Stimulated activated CD8-positive, alpha-beta memory T cell treated with anti-CD3 and anti-CD28 coated beads, Interleukin-7, amount 100 ng/mL, for 1 hour (primary cell): ENCODE measurements at places on chromosomes 11 and 22.

DNA sequence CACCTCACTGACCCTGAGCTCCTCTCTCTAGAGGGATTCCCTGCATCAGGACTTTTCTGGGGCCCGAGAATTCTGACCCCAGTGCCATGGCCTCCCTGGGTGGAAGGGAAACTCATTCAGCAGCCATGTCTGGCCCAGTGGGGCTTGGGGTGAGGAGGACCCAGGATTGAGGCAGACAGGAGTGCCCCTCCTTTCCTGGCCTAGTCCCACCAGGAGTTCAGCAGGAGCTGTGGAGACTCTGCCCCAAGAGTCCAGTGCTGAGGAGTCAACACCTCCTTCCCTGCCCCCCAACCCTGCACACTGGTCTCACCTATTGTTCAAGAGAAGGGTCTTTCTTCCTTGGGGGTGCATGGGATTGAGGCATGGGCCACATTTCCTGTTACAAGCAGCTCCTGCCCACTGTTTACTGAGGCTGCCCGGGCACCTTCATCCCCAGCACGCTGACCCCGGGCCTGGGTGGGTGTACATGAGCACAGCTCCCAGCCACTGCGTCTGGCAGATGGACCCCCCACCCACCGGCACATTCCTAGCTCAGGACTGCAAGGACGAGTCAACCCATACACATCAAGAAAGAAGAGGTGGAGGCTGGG, 33.9 kb downstream of the ALX4 start:
- DNase-seq, result no peak

DNA sequence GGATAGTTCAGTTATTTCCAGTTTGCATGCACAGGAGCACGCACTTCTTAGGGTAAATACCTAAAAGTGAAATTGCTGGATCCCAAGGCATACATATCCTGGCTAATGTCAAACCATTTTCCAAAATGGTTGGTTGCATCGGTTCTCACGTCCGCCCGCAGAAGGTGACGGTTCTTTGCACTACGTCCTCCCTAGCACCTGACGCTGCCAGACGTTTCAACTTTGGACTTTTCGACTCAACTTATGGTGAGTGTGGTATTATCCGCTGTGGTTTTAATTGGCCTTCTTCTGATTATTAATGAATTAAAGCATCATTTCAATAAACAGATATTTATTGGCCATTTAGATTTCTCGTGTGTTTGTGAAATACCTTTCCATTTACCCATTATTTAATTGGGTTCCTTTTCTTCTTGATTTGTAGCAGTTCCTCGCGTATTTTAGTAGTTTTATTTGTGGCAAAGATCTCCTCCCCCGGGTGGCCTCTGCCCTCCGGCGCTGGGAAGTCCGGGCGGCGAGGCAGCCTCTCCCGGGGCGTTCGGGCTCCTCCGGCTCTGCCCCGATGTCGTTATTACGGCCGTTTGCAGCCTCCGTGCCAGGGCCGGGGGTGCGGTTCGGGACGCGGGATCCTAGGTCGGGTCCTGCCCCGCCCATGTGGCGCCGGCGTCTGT, at the start of gene JHY:
TSS of gene JHY (plus strand) at position 571 of the 668 bp plus-strand sequence. CDS start 3,091 bp downstream, outside the sequence.
- peak; percentile 12 for DNase-seq

GRCh38 chr22:25779890-25780289, 37.9 kb downstream of the MYO18B start:
- no peak for DNase-seq

DNA sequence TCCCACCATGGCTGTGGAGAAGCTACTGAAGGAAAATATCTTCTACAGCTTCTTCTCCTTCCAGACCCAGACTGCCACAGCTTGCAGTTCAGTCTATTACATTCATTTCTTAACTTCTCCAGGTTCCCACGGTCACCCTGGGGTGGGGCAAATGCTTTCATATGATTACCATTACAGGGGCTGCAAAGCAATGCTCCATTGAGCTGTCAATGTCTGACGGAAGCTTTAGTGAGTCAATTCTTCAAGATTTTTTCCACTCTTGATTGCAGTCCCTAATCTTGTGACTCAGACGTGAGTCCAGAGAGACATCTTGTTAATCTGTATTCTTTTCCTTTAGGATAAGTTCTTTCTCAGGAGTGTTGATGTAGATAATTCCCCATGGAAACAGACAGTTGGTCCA, 233.4 kb upstream of the DDI1 start:
- DNase-seq, result no peak

GRCh38 chr22:38029901-38030300, 27.3 kb upstream of the PICK1 start:
- DNase-seq, result no peak

DNA sequence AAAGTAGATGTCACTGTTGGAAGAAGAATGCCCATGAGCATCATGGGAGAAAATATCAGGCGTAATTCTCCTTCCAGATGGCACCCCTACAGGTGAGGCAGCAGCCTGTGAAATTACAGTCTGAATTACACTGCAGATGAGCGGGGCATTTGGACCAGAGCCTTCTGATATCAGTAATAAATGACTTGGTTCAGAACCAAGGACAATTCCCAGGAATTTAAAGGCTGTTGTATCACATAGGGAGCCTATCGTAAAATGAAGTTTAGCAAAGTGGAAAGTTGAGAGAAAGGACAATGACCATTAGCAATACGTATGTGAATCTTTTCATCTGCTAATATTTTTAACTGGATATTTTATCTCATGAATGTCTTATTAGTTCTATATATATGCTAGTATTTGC, 61.3 kb downstream of the PRMT3 start:
- no peak for DNase-seq

DNA sequence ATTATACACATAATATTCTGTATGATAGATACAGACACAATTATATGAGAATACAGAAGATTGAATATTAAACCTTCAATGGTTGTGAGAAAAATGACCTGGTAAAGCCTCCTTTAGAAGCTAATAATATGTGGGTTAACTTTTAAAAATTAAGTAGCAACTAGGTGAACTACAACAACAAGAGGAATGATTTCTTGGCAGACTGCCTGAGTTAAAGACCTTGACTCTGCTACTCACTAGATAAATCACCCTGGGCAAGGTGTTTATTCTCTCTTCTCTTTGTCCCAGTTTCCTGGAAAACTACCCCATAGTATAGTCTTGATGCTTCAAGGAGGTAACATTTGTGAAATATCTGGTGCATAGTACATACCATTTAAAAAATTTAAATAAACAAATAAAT, 519.6 kb upstream of the TENM4 start:
- DNase-seq, result no peak

- no peak for DNase-seq
These were observed 9.4 kb downstream of the OR4D9 start for GRCh38 chr11:59520741-59521140.

DNA sequence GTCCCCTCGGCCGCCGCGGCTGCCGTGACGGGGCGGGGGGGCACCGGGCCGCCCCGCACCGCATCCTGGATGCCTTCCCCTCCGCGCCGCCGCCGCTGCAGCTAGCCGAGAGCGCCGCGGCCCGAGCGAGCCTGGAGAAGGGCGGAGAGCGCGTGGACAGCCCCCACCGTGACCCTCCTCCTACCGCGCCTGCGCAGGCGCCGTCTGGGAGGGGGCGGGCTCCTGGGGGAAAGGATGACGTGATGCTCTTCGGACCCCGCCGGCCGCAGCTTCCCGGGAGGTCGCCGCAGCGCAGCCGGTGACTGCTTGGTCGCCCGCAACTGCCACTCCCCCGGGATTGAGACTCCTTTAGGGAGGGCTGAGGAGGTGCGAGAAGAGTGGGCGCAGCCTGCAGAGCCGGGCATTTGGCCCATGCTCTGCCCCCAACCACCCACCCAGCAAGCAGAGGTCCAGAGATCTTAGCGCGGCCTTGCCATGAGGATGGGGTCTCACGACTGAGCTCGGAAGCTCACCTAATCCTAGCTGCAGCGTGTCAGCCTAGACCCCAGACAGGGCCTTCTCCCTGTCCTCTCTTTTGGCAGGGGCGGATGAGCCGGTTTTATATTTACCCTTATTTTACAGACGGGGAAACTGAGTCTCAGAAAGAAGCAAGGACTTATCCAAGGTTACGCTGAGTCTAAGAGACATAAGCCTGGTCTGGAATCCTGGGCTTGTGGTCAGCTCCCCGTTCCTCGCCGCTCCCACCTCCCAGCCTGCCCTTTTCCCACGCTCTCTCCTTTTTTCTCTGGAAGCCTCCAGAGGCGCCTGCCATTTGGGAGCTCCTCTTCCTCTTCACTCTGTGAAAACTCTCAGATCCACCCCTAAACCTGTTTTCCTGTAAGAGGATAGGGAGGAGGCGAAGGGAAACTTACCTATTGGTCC, at the start of gene DENND5A:
TSS of gene DENND5A (minus strand) at position 140 of the 921 bp plus-strand sequence. CDS start 281 bp downstream, outside the sequence.
- DNase-seq, result peak; percentile 36

DNA sequence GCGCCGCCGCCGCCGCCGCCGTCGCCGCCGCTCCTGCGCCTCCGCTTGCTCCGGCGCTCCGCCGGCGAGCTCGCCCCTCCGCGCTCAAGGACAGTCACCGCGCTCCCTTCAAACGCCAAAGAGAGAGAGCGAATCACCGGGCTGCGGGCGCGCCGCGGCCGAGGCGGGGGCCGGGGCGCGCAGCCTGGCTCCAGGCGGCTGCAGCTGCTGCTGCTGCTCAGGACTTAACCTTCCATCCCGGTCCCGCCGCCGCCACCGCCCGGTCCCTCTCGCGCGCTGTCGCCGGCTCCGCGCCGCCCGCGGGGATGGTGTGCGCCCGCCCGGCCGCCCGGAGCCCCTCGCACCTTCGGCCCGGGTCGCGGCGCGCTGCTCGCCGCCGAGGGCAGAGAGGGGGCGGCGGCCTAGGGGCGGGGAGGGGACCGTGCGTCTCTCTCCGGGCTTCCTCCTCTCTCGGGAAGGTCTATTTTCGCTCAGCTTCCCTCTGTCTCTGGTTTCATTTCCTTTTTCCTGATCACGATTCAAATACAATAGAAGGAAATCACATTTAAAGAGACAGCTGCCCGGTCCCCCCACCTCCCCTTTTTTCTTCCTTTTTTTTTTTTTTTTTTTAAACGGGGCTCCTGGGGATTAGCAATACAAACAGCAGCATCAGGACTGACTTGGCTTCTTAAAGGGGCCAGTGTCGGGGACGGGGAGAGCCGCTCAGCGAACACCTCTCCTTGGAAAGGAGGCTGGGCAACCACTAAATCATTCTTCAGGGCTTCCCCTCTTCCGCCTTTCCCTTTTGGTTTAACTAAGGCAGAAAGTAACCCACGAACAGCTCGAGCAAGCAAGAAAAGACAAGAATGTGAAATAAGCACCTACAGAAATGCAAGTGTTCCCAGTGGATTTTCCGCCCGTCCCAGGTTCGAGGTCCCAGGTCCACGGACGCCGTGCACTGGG, 22.1 kb downstream of the LMO2 start:
- no peak for DNase-seq

DNA sequence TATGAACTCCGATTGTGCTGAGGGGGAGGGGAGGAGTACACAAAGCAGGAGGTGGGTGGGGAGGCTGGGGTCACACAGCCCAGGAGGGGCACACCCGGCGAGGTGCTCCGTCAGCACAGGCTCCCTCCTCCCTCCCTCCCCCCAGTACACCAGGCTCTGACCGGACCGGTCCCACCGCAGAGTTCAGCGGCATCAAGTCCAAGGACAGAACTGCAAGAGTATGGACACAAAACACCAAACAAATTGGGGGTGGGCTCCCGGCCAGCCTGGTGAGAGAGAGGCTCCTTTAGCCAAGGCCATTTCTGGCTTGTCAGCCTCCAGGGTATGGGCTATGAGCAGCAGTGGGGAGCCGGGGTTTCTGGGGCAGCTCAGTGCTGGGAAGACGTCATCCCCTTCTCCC, 68.3 kb downstream of the ST3GAL4 start:
- DNase-seq, result no peak

- DNase-seq, result no peak
These were observed 528.6 kb downstream of the BRD1 start for GRCh38 chr22:49298834-49299750.

DNA sequence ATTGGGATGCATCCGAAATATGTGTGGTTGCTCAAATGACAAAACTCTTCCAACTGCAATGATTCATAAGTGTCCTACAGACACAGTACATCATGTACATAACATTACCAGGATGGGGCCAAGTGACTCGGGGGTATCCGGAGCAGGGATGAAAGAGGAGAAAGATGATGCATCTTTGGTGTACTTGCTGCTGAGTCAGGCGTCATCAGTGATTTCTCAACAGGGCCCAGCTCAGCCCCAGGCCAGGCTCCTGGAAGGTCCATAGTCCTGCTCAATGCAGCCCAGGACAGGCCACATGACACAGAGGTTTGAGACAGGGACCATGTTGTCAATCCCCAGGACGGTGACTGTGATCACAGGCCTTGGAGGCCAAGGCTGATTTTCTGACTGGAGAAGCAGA, 59.3 kb downstream of the GGTLC2 start:
- DNase-seq, result no peak

- DNase-seq, result no peak
These were observed 21.1 kb downstream of the EIF3F start for GRCh38 chr11:8008212-8008611.
